Inflammatory macrophage (primary cell): ENCODE measurements at places on chromosomes 5 and 9.

- no peak for DNase-seq
These were observed 85.2 kb upstream of the CLINT1 start for GRCh38 chr5:157944077-157944633.

- DNase-seq: no peak
These were observed 144.9 kb downstream of the PRKACG start for GRCh38 chr9:68869022-68869421.

DNA sequence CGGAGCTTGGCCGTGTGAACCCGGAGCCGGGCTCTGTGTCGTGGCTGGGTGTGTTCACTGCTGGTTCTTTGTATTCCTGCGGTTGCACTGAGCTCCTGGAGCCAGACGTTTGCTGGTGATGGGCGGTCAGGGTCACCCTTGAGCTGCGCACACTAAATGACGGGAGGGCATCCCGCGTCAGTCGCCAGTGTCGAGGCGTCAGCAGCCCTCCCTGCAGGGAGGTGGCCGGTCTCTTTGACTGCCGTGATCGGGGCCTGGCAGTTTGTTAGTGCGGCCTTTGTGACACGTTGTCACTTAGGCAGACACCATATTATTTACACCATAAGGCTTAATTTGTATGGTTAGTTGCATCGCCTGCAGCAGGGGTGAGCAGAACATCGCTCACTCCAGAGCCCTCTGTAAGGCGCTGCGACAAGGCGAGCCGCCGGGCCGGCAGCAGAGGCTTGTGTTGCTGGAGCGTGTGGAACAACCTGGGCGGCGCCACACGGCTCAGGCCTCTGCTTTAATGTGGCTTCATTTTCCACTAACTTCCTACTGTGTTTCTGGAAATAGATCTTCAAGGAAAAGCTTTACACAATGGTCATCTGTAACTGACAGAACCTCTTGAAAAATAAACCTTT lies 8.3 kb downstream of the NDUFS6 start:
- no peak for DNase-seq

DNA sequence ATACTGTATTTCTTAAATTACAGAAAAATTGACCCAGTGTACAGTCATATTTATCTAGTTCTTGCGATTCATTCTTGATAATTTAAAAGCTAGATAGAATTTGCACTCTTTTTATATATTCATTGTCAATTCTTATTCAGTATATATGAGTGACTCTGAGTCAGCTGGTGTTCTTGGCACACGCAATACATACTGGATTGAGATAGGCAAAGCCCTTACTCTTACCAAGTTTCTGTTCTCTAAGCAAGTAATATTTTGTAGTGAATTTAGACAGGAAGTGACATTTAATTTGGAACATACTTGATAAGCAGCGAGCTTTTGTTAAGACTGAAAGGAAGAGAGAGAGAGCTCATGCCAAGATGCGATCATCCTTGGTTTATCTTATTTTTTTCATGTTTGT lies 57.7 kb downstream of the GPBP1 start:
- no peak for DNase-seq

DNA sequence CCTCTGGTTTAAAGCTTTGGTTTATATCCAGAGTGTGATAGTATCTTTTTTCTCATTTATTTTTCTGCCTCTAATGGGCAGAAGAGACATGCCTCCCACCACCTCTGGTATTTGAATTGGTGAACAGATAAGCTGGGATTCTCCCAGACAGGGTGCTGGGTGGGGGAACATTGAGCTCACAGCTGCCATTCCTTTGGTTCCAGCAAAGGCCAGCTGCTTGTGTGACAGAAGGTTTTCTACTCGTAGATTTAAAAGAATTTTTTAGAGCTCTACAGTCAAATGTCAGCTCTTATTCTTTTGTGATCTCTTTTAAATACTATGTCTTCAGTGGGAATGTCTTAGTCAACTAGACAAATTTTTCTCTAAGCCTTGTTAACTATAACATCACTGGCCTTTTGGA lies 54.7 kb upstream of the ADAMTS16 start:
- no peak for DNase-seq

DNA sequence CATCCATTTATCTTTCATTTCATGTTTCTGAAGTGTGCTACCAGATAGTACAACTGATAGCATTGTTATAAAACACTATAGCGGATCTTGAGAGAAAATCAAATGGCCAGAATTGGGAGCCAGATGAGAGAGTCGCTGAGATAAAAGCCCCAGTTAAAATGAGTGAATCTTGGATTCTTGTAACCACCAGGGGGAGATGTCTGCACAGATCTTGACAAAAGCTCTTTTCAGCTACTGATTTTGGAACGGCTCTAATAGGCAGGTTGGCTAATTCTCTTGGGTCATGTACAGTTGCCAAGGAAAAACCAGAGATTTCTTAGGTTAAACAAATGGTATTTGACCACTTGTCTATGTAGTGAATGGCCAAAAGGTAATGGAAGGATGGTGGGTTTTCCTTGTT lies 21.7 kb downstream of the F2RL2 start:
- DNase-seq: peak; percentile 59

GRCh38 chr9:132243156-132244074 lies 81.6 kb downstream of the NTNG2 start:
- no peak for DNase-seq
